ENCODE measurements at places on chromosomes 1 and 21.

DNA sequence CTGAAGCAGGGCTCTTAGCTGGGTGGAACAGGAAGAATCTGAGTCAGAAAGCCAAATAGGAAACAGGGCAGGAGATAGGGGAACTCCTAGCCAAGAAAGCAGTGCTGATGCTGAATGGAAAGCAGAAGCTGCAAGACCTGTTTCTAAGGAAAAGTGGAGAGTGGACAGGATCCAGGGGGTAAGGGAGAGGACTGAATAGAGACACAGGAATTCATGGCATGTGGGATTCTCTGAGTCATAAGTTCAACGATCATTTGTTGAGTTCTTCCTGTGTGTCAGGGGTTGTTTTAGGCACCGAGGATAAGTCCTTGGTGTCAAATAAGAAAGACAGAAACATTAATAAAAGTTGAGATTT, 153.8 kb upstream of the FGGY start:
- peak; percentile 93 for DNase-seq
- no peak overlapping the region for H3K4me3 ChIP-seq
- H3K27ac ChIP-seq = no peak overlapping the region
- no peaks in the 10 kb centered on the region for H3K36me3 ChIP-seq

- H3K27ac ChIP-seq = no peak overlapping the region
- DNase-seq = no peak
- H3K4me3 ChIP-seq = no peak overlapping the region
Measured at GRCh38 chr1:97139512-97139911, 417.9 kb downstream of the PTBP2 start.

- no peak for DNase-seq
- H3K27me3 ChIP-seq = no peaks in the 10 kb centered on the region
- H3K4me1 ChIP-seq = no peaks in the 10 kb centered on the region
- peak overlapping the region; percentile 98 for H3K4me3 ChIP-seq
- no peaks in the 10 kb centered on the region for H3K36me3 ChIP-seq
- H3K27ac ChIP-seq = no peak overlapping the region
Measured at GRCh38 chr1:224114787-224115175, 870 bp downstream of the FBXO28 start.

DNA sequence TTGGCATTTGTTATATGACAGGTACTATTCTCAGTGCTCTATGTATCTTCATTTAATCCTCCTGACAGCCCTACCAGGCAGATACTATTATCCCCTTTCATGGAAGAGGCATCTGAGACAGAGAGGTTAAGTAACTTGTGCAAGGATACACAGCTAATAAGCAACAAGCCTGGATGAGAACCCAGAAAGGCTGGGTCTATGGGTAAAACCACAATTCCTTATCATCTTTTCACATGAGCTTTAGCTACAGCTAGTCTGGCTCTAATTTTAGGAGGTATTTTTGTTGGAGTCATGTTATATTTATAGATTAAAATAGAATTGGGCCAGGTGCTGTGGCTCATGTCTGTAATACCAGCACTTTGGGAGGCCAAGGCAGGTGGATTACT, 27.7 kb downstream of the DNTTIP2 start:
- no peak overlapping the region for H3K27ac ChIP-seq
- H3K27me3 ChIP-seq = no peaks in the 10 kb centered on the region
- no peak overlapping the region for H3K4me3 ChIP-seq
- no peaks in the 10 kb centered on the region for H3K4me1 ChIP-seq
- DNase-seq = no peak
- no peaks in the 10 kb centered on the region for H3K36me3 ChIP-seq

GRCh38 chr1:155064111-155064831, 731 bp downstream of the EFNA4 start:
- peak overlapping the region; percentile 71 for H3K4me3 ChIP-seq
- DNase-seq = peak; percentile 90
- H3K36me3 ChIP-seq = no peaks in the 10 kb centered on the region
- no peaks in the 10 kb centered on the region for H3K27me3 ChIP-seq
- peaks cover 2% of the 10 kb centered on the region for H3K4me1 ChIP-seq
- H3K27ac ChIP-seq = peak overlapping the region; percentile 85

DNA sequence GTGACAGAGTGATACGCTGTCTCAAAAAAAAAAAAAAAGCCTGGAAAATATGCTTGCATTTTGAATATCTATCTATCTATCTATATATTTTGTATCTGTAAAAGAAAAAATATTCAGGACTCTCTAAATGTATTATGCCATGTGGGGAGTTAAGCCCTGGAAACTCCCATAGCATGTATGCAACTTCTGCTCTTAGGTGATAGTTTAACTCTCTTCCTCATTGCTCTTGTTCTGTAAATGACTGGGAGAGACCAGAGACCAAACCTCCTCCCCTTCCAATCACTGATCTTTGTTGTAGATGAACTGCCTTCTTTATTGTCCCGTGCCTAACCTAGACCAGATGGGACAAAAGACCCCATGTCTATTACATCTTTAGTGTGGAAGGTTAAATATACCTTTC, 37.6 kb upstream of the CAMTA1 start:
- H3K36me3 ChIP-seq = no peaks in the 10 kb centered on the region
- H3K27me3 ChIP-seq = no peaks in the 10 kb centered on the region
- DNase-seq = no peak
- H3K27ac ChIP-seq = no peak overlapping the region
- H3K4me1 ChIP-seq = no peaks in the 10 kb centered on the region

- peak; percentile 22 for DNase-seq
- no peaks in the 10 kb centered on the region for H3K36me3 ChIP-seq
Measured at GRCh38 chr1:50978852-50979781, 9.1 kb downstream of the CDKN2C start.

DNA sequence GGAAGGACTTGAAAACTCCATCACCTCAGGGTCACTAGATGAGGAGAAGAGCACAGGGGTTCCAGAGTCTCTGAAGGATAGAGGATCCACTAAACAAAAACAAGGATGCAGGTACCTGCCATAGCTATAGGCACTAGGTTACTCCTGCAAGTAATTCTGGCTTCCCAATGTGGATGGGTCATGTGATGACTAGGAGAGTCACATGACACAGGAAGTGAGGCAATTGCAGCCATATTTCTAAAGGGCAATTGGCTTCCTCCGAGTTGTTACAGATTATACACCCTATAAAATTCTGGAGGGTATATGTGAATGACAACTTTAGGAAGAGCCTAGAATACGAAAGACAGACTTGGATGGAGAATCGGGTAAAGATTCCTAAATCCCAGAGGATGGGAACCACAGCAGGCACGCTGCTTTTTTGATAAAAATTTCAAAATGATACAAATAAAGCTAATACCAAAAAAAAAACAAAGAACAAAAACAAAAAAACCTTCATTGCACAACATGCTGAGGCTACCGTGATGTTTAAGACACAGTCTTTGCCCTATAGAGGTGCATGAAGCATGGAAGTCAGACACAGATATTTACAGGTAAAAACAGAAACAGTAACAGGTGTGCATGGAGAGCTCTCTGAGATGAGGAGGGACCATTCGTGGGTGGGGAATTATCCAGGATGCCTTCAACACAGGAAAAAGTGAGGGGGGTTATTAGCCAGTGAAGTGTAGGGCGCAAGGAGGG, 10.5 kb downstream of the MTX1 start:
- DNase-seq = peak; percentile 84
- no peak overlapping the region for H3K4me3 ChIP-seq
- H3K4me1 ChIP-seq = no peaks in the 10 kb centered on the region

- H3K27me3 ChIP-seq = no peaks in the 10 kb centered on the region
- no peak overlapping the region for H3K4me3 ChIP-seq
- H3K36me3 ChIP-seq = no peaks in the 10 kb centered on the region
- no peak for DNase-seq
Measured at GRCh38 chr1:98675282-98675681, 13.8 kb downstream of the SNX7 start.

DNA sequence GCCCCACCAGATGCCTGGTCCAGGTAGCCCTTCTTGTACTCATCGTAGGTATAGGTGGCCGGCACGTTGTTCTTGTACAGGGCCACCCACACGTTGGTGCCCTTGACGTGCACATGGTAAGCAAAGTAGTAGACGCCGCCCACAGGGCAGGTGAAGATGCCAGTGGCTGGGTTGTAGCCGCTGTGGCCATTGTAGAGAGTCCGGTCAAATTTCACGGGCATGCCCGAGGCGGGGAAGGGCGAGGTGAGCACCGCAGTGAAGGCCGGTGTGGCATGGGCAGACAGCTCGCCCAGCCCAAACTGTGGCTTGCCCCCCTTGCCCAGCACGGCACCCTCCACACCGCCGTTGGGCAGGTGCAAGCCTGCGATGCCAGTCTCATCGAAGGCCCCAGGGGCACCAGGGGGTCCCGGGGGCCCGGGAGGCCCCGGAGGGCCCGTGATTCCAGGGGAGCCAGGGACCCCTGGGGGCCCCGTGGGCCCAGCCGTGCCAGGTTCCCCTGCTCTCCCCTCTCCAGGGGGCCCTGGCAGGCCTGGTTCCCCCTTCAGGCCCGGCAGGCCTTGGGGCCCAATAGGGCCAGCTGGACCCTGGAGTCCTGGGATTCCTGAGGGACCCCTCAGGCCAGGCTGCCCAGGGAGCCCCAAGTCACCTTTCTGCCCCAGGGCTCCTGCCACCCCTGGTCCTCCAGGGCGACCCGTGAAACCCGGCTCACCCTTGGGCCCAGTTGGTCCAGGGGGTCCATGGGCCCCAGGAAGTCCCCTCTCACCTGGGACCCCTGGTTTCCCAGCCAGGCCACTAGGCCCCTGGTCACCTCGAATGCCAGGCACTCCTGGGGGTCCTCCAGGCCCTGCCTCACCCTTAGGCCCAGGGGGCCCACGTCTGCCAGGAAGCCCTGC, 9.2 kb downstream of the ADPRS start:
- H3K27ac ChIP-seq = no peak overlapping the region
- no peak for DNase-seq
- H3K4me1 ChIP-seq = no peaks in the 10 kb centered on the region
- H3K4me3 ChIP-seq = no peak overlapping the region
- peaks cover 6% of the 10 kb centered on the region for H3K36me3 ChIP-seq

DNA sequence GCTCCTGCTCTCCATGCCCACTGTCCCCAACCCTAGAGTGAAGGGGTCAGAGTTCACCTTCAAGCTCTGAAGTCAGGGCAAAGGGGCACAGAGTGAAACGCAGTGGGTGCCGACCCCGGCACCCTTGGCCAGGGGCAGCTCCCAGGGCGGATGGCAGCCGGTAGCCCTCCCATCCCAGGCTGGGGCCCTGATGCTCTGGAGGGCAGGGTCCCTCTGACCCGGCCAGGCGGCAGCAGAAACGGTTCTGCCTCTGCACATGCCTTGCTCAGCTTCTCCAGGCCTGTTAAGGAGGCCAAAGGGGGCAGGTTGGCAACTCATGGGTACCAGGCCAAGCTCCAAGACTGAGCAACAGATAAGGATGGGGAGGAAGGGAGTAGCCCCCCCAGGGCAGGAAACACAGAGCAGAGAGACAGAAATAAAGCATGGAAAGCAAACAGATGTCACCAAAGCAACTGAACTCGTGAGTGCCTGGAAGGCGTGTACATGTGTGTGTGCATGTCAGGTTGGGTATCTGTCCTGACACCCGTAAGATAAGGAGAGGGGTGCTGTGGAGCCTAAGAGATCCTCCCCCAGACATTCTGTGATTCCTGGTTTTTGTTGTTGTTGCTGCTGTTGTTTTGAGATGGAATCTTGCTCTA, 112.3 kb upstream of the IFFO2 start:
- H3K36me3 ChIP-seq = no peaks in the 10 kb centered on the region
- H3K4me3 ChIP-seq = no peak overlapping the region

GRCh38 chr21:37899146-37899545, 17.1 kb downstream of the KCNJ6 start:
- no peaks in the 10 kb centered on the region for H3K4me1 ChIP-seq
- no peak for DNase-seq
- H3K27me3 ChIP-seq = no peaks in the 10 kb centered on the region
- no peak overlapping the region for H3K27ac ChIP-seq

- no peak overlapping the region for H3K4me3 ChIP-seq
- no peaks in the 10 kb centered on the region for H3K4me1 ChIP-seq
- no peak for DNase-seq
- no peaks in the 10 kb centered on the region for H3K27me3 ChIP-seq
- H3K27ac ChIP-seq = no peak overlapping the region
Measured at GRCh38 chr1:61591351-61591750, 133.6 kb downstream of the TM2D1 start.

GRCh38 chr1:18809953-18810899, 49.2 kb downstream of the TAS1R2 start:
- H3K27me3 ChIP-seq = no peaks in the 10 kb centered on the region
- H3K27ac ChIP-seq = no peak overlapping the region
- DNase-seq = no peak
